ENCODE measurements at places on chromosomes 13 and 19. TPM values are rescaled to one million over a fixed set of nuclear protein-coding genes. Genes with fewer than 3 reads are reported as not detected.

The ZNF442 gene
- 2.3 TPM for total RNA-seq

The SELENOV gene
- total RNA-seq = not detected

The SHISA2 gene
- 128 TPM for total RNA-seq

The BST2 gene
- total RNA-seq = 1.8 TPM

The SRRM5 gene
- 0.35 TPM for total RNA-seq

The NALCN gene
- 58.8 TPM for total RNA-seq

The GJB6 gene
- total RNA-seq = not detected

The GRIN2D gene
- 1.2 TPM for total RNA-seq

The ZNF260 gene
- total RNA-seq = 20.9 TPM

The CRX gene
- not detected for total RNA-seq

The RPL13A gene
- total RNA-seq = 2,592 TPM

The KCNN1 gene
- not detected for total RNA-seq

The PSG7 gene
- total RNA-seq = not detected

The ZNF554 gene
- total RNA-seq = 7.4 TPM

The PSG1 gene
- not detected for total RNA-seq

The PRRG2 gene
- total RNA-seq = 0.32 TPM

The PSPN gene
- 3.2 TPM for total RNA-seq

The CYP2A7 gene
- not detected for total RNA-seq

All from osteocyte (in vitro differentiated cells).